Smooth muscle cell of the umbilical artery (primary cell): ENCODE measurements at places on chromosomes 12 and 14. TPM values are rescaled to one million over a fixed set of nuclear protein-coding genes. Genes with fewer than 3 reads are reported as not detected.

The IGF1 gene
- under 0.01 TPM in 1 of 2 replicates, not detected in the other for total RNA-seq

The SYCP3 gene
- total RNA-seq = 0.30 and 0.32 TPM in 2 replicates

The BAZ2A gene
- 14.0 and 36.8 TPM in 2 replicates for total RNA-seq

The CLEC4C gene
- not detected in 2 replicates for total RNA-seq

The USP44 gene
- under 0.01 TPM in 1 of 2 replicates, not detected in the other for total RNA-seq

The NRXN3 gene
- 3.3 and 7.9 TPM in 2 replicates for total RNA-seq

The IL22 gene
- not detected in 2 replicates for total RNA-seq

The AHNAK2 gene
- total RNA-seq = 52.9 and 217 TPM in 2 replicates

The CYP46A1 gene
- total RNA-seq = 0.09 and 0.30 TPM in 2 replicates

The ITFG2 gene
- total RNA-seq = 13.7 and 15.0 TPM in 2 replicates

The FOXG1 gene
- total RNA-seq = under 0.01 TPM in 1 of 2 replicates, not detected in the other

The TAS2R7 gene
- not detected in 2 replicates for total RNA-seq

The NKX2-1 gene
- not detected in 2 replicates for total RNA-seq

The SLC6A13 gene
- total RNA-seq = 0.42 TPM in 1 of 2 replicates, not detected in the other

The DYRK4 gene
- 46.1 and 52.9 TPM in 2 replicates for total RNA-seq

The KERA gene
- total RNA-seq = not detected in 2 replicates

The HPD gene
- total RNA-seq = not detected in 2 replicates
